ENCODE measurements at places on chromosomes 2 and 18.

DNA sequence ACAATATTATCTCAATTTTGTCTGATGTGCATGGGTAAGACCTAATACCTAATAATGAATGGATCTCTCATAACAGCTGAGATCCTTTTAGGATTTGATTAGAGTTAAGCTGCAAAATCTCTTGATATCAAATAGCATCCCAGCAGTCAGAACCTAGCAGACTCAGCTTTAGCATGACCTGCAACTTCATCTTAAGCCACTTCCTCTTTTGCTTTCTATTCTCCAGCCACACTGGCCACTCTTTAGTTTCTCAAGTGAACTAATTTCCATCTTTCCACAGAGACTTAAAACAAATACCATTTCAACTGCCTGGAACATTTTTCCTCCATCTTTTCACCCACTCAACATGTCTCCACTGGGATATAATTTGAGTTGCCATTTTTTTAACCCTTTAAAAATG lies 1251.6 kb upstream of the ZEB2 start:
- no peak for DNase-seq

- no peak for DNase-seq
These were observed 715 bp upstream of the MEMO1 start for GRCh38 chr2:32011485-32011960.

DNA sequence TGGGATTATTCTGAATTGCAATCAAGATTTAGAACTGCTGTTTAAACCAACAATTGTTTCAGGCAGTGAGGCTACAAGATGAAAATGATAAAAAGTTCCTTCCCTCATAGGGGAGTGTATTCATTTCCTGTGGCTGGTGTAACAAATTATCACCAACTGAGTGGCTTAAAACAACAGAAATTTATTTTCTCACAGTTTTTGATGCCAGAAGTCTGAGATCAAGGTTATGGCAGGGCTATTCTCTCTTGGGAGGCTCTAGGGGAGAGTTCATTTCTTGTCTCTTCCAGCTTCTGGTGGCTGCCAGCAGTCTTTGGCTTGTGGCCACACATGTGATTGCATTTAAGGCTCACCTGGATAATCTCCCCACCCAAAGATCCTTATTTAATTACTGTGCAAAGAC lies 290.5 kb upstream of the ZSWIM2 start:
- DNase-seq = no peak

- DNase-seq = no peak
These were observed 18.1 kb downstream of the ABCB11 start for GRCh38 chr2:169012812-169013627.

GRCh38 chr2:135299165-135299564 lies 231.9 kb downstream of the ZRANB3 start:
- no peak for DNase-seq

GRCh38 chr18:3184275-3184963 lies 35.3 kb downstream of the MYOM1 start:
- no peak for DNase-seq

GRCh38 chr2:1654696-1655374 lies 89.5 kb downstream of the PXDN start:
- no peak for DNase-seq

GRCh38 chr2:193326296-193326695 lies 1131.6 kb upstream of the TMEFF2 start:
- DNase-seq = no peak

GRCh38 chr2:236579746-236580315 lies 10.2 kb downstream of the ACKR3 start:
- DNase-seq = no peak

DNA sequence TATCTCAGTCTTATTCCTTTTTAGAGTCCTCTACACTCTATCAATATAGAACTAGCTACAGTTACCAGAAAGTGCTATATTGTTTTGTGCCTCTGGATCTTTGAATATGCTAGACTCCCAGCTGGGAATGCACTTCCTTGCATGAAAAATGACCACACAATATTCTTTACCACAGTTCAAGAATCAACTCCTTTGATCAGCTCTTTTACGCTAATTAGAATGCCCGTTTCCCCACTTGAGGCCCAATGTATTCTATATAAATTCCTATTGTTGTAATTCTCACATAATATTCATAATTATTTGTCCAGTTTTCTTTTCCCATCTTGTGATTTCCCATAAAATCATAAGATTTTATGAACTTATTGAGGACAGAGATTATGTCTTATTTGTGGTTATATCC lies 142.2 kb downstream of the UBE2E3 start:
- no peak for DNase-seq

GRCh38 chr2:221657806-221658205 lies 85.7 kb upstream of the EPHA4 start:
- no peak for DNase-seq

GRCh38 chr18:52409727-52410126 lies 69.7 kb downstream of the DCC start:
- no peak for DNase-seq

- DNase-seq = peak; percentile 10
These were observed 146.1 kb downstream of the HAUS1 start for GRCh38 chr18:46250084-46250811.

DNA sequence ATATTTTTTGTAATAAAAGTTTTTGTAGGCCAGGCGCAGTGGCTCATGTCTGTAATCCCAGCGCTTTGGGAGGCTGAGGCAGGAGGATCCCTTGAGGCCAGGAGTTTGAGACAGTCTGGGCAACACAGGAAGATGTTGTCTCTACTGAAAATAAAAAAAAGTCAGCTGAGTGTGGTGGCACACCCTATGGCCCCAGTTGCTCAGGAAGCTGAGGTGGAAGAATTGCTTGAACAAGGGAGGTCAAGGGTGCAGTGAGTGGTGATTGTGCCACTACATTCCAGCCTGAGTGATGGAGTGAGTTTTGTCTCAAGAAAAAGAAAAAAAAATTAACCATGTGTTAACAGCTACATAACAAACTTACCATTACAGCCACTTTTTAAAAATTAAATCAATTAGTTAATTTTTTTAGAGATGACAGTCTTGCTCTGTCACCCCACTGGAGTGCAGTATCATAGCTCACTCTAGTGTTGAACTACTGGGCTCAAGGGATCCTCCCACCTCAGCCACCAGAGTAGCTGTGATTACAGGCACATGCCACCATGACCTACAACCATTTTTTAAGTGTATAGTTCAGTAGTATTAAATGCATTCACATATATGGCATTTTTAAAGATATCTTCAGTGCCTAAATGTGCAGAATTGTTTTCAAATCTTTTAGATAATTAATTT lies 67.2 kb upstream of the ACYP2 start:
- no peak for DNase-seq

GRCh38 chr2:227816507-227817294 lies 3.1 kb downstream of the CCL20 start:
- no peak for DNase-seq

DNA sequence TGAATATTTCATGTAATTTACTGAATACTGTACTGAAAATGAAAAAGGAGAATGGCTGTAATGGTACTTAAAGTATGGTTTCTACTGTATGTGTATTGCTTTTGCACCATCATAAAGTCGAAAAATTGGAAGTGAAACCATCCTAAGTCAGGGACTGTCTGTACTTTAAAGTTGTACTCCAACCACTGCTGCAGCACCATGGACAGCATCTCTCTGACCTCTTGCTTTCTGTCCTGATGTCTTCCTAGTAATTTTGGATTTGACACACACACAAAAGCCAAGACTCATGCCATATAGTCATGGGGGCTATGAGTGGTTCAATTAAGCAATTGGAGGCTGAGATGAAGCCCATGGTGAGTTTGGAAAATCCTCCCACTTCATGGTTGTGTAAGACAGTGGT lies 256.3 kb upstream of the PKDCC start:
- no peak for DNase-seq

GRCh38 chr2:207892716-207893402 lies 123.2 kb upstream of the FZD5 start:
- no peak for DNase-seq

- DNase-seq = no peak
These were observed 93.4 kb upstream of the MSH2 start for GRCh38 chr2:47309472-47309951.

GRCh38 chr2:57957238-57957637 lies 89.4 kb upstream of the VRK2 start:
- no peak for DNase-seq

DNA sequence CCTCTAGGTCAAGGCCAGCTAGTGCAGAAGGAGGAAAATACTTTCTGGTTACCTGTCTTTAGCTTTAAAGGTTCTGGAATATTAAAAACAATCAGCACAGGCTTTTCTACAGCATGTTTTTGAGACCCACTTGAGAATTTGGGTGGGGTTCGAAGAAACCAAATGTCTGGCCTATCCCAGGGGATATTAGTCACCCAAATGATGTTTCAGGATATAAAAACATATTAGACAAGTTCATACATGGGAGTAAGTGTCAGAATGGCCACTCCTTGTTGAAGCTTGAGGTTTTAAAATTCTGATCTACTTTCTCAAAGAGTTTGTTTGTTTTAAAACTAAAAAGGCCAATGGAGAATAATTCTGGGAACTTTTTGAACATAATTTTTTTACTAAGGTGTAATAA lies 158.6 kb upstream of the DLX2 start:
- no peak for DNase-seq

DNA sequence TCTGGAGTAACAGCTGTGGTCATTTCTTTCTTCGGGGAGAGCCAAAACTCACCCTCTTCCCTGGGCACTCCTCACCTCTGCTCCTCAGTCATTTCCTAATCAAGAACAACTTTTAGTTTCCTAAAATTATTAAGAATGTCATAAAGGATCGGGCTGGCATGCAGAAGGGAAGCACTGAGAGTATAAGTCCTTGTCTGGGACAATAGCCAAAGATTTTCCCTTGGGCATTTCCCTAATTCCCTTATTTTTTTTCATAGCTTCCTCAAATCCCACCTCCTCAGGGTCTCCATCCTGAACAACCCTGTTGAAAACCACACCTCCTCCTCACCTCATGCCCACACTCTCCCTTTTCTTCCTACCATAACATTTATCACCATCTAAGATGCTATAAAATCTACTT lies 115.0 kb downstream of the MREG start:
- no peak for DNase-seq

DNA sequence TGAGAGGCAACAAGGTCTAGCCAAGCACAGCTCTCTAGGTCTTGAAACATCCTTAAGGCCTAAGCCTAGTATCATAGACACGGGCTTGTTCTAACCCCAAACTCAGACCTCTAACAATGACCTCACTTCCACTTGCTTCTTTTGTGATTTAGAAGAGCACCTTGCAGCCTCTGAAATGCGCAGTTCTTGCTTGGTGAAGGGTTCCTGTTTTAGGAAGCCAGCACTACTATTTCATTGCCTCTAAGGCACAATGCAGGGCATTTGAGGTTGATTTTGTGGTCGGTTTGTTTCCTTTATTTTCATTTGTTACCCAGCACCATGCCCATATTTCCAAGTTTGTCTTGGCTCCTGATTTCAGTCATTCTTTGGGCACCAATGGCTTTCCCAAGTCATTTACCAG lies 117.0 kb upstream of the CYP1B1 start:
- DNase-seq = no peak

DNA sequence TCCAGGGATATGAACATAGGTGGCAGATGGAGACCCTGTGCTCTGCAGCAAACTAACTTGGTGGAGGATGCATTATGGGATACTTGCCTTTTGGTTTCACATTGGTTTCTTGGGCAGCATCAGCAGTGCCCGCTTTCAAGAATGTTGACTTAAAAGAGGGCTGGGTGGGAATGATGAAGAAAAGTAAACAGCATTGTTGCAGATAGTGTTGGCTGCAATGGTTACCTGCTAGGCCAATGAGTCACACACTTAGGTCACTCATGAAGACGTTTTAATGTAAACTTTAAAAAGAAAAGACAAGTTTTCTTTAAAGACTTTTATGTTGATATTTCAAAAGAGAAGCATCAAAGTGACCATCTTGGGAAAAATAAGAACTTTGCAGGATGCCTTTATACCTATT lies 26.1 kb upstream of the FAM237A start:
- no peak for DNase-seq

- DNase-seq = no peak
These were observed 15.6 kb upstream of the LAMA1 start for GRCh38 chr18:7133181-7133580.

DNA sequence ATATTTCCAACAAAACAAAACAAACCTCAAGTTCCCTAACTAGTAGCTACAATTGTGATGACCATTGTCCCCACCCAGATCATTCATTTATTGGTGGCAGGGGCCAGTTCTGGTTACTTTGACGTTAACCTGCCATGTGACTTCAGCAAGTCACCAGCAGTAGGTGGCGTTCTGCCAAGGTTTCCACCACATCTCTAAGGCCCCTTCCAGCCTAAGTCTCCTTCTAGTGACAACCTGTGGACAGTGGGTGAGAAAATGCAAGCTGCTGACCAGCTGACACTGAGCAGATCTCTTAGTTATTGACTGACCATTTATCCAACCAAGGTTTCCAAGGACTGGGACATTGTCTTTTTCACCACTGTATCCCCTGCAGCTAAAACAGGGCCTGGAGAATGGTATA lies 98.4 kb downstream of the GPR39 start:
- no peak for DNase-seq

DNA sequence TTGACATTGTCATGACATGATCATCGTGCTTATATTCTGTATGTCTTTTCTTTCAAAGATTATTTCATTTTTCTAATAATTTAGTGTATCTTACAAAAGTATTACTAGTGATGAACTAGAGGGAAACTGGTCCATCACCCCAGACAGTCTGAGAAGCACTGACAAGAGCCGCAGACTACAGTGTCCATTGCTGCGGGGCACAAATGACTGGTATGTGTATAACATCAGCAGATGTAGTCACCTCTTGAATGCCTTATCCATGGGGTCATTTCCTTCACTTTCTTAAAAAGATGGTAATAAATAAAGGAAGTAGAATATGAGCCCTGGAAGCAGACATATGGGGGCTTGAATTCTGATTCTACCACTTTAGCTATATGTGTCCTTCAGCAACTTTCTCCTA lies 29.6 kb downstream of the NEMP2 start:
- DNase-seq = no peak

- DNase-seq = peak; percentile 51
These were observed 71.0 kb upstream of the ITM2C start for GRCh38 chr2:230793572-230794359.

- DNase-seq = no peak
These were observed 145.3 kb upstream of the ATP5MC3 start for GRCh38 chr2:175326801-175327200.

DNA sequence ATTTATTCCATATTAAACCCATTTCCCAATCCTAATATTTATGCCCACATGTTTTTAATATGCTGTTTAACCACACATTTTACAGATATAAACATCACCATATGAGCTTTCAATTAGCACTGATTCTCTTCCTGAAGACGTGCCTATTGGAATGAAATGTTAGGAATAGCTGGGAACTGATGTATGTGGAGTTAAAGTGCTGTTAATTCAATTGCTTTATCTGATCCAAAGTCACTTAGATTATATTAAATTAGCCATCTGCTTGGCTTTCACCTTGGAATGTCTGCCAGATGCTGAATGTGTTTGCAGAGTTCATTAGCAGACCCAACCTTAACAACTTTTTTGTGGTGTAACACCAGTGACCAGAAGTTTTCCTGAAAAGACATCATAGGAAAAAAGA lies 942.9 kb upstream of the KLHL29 start:
- DNase-seq = no peak

- no peak for DNase-seq
These were observed 356.6 kb downstream of the FBXO15 start for GRCh38 chr18:73791081-73791480.

GRCh38 chr18:74326231-74326630 lies 10.6 kb downstream of the C18orf63 start:
- no peak for DNase-seq

Data from stimulated activated CD4-positive, alpha-beta T cell treated with anti-CD3 and anti-CD28 coated beads, Interleukin-4, amount 100 ng/mL, for 1 hour (primary cell).